ENCODE measurements at places on chromosomes 7 and 10. TPM values are rescaled to one million over a fixed set of nuclear protein-coding genes. Genes with fewer than 3 reads are reported as not detected.

Gene RSPH10B2
- total RNA-seq, result not detected

Gene COL28A1
- total RNA-seq, result 16.9 TPM

Gene PRSS37
- not detected for total RNA-seq

Gene SYPL1
- total RNA-seq, result 35.6 TPM

Gene SH2B2
- total RNA-seq, result 6.3 TPM

Measured in body of pancreas (tissue), 4 donors.